ENCODE measurements at places on chromosomes 5 and 9. TPM values are rescaled to one million over a fixed set of nuclear protein-coding genes. Genes with fewer than 3 reads are reported as not detected.

The SOHLH1 gene
- total RNA-seq, result not detected

The DDX4 gene
- not detected for total RNA-seq

The SH3RF2 gene
- 1.0 TPM for total RNA-seq

The SHOC1 gene
- under 0.01 TPM for total RNA-seq

The ADAMTS16 gene
- 0.30 TPM for total RNA-seq

The DNAJB5 gene
- 12.9 TPM for total RNA-seq

The MRRF gene
- 36.3 TPM for total RNA-seq

The C9 gene
- total RNA-seq, result not detected

The NDUFS6 gene
- total RNA-seq, result 100 TPM

The PCDHA1 gene
- total RNA-seq, result not detected

The PLAC8L1 gene
- total RNA-seq, result not detected

The SPATA31E1 gene
- total RNA-seq, result not detected

The FRMPD1 gene
- not detected for total RNA-seq

The TMEM174 gene
- total RNA-seq, result not detected

The SLC6A7 gene
- total RNA-seq, result not detected

The PLPPR1 gene
- not detected for total RNA-seq

The ADGRD2 gene
- total RNA-seq, result not detected

The RAB3C gene
- total RNA-seq, result not detected

The CXXC5 gene
- 21.6 TPM for total RNA-seq

The TRIM14 gene
- 8.9 TPM for total RNA-seq

The FABP6 gene
- not detected for total RNA-seq

The GGTA1 gene
- not detected for total RNA-seq

The SPOCK1 gene
- total RNA-seq, result 1.2 TPM

The TRAF2 gene
- 9.1 TPM for total RNA-seq

The ACOT12 gene
- 0.84 TPM for total RNA-seq
